ENCODE measurements at places on chromosomes 3 and 15.

DNA sequence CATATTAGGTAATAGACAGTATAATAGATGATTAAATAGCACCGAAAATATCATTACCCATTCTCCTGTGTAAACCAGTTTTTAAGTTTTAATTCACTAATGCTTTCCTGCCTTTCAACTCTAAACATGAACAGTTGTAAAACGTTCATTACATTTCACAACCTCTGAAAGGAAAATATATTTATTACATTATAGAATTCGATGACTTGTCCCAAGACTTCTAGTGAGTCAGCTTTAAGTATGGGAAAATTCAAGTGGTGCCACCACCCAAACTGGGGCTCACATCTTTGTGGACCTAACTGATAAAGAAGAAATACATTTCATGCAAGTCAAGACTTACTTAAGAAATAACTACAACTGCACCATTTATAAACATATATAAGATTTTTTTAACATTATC lies 2.0 kb downstream of the TRIM59 start:
- DNase-seq, result no peak

- DNase-seq, result peak; percentile 22
These were observed 1.4 kb downstream of the FYTTD1 start for GRCh38 chr3:197750858-197751737.

DNA sequence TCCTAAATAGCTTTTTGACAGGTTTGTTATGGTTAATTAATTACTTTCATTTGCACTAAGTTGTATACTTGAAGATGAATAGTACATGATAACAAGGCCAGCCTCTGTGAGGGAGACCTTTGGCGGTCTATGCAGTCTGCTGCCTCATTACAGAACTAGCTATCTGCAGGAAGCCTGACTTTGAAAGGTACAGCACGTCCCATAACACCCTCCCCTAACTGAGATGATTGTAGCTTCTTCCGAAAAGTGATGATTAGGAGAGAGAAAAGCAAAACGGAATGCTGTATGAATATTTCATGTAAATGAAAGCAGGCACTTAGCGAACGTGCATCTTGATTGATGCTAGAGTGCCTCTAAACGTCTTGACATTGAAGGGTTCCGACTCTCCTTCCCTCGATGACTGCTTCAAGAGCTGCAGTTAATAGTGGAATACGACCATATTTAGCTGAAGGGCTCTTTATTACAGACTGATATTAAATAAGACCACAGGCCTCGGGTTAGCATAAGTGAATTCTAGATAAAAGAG lies 116.2 kb upstream of the TMCO5A start:
- no peak for DNase-seq

- DNase-seq, result no peak
These were observed 63.6 kb upstream of the TRAK1 start for GRCh38 chr3:42027571-42027970.

GRCh38 chr3:161254861-161255260 lies 33.8 kb downstream of the NMD3 start:
- no peak for DNase-seq

GRCh38 chr3:54988302-54988837 lies 60.5 kb upstream of the LRTM1 start:
- no peak for DNase-seq

- no peak for DNase-seq
These were observed 396.3 kb upstream of the PROK2 start for GRCh38 chr3:72181251-72181650.

DNA sequence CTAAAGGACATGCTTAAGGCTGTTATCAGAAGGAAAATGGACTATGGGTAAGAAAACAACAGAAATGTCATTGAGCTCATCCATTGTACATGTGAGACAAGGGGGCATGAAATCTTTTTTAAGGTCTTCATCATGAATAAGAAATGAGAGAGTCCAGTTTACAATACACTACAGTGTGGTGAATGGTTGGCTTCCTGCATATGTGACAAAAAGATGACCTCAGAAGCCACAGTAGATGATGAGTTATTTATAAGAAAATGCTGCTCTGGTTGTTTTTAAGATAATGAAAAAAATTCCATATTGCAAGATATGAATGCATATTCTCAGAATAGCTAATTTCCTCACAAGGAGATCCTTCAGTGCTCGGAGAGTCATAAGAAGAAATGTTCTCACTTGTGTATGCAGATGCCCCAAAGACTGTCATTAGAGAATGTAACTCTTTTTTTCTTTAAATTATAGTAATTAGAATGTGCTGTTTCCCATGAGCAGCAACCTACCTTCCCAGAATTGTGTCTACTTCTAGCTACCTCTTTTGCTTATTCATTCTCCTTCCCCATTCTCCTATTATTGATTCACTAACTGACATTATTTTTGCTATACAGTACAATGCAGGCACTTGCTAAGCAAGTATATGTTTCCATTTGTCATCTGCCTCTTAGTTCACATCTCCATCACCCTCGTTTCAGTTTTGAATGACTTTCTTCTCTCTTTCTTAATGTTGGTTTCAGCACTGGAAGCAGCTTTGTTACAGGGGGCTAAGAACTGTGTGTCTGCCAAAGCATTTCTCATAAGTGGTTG lies 152.0 kb upstream of the PEX5L start:
- no peak for DNase-seq

All from activated CD4-positive, alpha-beta T cell treated with anti-CD3 and anti-CD28 coated beads for 4 hours (primary cell).